ENCODE measurements at places on chromosomes 12 and 14. TPM values are rescaled to one million over a fixed set of nuclear protein-coding genes. Genes with fewer than 3 reads are reported as not detected.

- DNase-seq: no peak
These were observed 106.2 kb downstream of the DAAM1 start for GRCh38 chr14:59294662-59294992.

DNA sequence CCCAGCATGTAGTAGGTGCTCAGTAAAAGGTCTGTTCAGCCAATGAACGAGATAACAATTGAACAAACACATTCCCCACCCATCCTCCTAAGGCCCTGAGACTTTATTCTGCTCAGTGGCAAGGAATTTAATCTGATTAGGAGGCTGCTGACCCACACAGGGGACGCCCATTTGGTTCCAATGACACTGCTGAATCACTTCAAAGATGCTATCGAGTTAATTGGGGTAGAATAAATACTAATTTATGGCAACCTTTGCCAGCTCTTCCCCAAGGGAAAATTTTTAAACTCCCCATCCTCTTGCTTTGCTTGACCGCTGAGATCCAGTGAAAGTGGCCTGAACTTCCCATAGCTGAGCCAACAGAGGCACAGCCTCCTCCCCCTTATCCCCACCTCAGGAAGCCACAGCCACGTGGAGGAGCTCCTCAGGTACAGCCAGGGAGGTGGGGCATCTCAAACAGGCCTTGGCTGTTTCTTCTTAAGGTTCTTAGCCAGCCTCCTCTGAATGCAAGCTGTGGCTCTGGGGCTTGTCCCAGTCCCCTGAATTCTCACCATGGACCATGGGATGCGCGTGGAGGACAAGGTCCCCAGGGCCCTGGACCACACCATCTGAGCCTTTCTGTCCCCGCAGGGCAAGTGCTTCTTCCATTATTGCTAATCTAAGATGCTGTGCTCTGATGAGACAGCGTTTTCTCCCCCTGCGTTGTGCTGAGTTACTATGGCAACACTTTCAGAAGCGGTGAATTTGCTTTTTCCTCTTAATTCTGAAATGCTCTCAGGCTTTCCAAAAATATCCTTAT, 26.7 kb downstream of the C14orf132 start:
- no peak for DNase-seq

DNA sequence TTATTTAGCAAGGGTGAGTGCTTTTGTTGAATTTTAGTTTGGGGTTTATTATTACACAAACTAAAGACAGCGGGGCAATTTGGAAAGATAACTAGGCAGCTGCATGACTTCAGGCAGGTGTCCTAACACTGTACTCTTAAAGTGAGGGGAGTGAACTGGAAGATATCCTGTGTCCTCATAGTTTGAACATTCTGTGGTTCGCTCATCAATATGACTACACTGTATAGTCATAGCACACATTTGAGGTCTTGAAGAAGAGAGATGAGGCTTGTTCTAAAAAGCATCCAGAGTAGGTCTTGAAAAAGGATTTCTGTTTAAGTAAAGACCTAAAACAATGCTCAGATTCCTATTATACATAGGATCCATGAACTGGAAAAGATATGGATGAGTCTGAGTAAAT, 1.7 kb upstream of the MAP3K9 start:
- no peak for DNase-seq

DNA sequence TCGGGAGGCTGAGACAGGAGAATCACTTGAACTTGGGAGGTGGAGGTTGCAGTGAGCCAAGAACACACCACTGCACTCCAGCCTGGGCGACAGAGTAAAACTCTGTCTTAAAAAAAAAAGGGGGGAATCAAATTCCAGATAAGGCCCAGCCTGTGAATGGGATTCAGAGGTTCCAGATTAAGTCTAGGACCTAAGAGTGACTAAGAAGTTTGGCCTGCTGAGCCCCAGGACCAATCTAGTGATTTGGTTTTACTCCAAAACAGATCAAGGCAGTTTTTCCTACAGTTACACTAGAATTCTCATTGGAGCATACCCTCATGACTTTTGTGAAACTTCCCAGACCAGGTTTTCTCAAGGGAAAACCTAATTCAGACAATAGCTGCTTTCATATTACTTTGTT, 22.8 kb downstream of the EXOC5 start:
- DNase-seq: no peak

- DNase-seq: no peak
These were observed 30.3 kb upstream of the BTG1 start for GRCh38 chr12:92175961-92176360.

DNA sequence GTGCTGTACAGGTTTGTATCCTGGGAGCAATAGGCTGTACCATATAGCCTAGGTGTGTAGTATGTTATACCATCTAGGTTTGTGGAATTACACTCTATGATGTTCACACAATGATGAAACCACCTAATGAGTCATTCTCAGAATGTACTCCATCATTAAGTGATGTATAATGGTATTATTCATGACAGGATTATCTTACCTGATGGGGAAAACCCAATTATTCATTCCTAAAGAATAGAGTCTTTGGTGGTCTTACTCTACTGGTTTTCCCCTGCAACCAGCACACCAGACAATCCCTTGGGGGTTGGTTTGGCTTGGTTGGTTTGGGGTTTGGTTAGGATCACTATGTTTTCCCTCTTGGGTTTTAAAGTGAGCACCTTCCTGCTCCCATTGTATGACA, 12.6 kb upstream of the OR10P1 start:
- no peak for DNase-seq

DNA sequence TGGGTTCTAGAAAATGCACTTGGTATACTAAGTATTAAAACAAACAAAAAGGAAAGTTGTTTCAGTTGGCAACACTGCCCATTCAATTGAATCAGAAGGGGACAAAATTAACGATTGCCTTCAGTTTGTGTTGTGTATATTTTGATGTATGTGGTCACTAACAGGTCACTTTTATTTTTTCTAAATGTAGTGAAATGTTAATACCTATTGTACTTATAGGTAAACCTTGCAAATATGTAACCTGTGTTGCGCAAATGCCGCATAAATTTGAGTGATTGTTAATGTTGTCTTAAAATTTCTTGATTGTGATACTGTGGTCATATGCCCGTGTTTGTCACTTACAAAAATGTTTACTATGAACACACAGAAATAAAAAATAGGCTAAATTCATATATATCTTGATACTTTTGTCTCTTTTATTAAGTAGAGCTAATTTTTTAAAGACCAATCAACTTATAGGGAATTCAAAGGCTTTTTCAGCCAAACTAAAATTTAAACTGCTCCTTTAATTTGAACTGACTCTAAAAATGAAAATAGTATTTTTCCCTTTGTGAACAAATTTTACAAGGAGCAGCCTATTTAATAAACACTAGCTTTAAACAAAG, 2.8 kb downstream of the FOXG1 start:
- DNase-seq: no peak

- no peak for DNase-seq
These were observed 193.4 kb downstream of the ERC1 start for GRCh38 chr12:1184402-1184801.

DNA sequence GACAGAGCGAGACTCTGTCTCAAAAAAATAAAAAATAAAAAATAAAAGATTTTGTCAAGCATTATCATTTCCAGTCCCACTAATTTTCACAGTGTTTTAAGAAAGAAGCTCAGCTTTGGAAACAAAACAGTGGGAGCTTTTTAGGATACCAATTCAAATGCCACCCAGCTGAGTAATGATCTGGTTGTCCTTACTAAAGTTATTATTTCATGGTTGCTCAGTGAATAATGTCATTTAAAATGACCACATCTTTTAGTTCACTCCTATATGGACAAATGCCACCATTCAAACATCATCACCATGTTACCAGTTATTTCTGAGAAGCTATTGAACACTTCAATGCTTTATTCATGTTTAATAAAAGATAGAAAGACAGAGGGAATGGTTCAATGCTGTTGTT, 365.0 kb downstream of the CCER1 start:
- DNase-seq: no peak

GRCh38 chr14:89476354-89476896, 59.4 kb upstream of the FOXN3 start:
- no peak for DNase-seq

DNA sequence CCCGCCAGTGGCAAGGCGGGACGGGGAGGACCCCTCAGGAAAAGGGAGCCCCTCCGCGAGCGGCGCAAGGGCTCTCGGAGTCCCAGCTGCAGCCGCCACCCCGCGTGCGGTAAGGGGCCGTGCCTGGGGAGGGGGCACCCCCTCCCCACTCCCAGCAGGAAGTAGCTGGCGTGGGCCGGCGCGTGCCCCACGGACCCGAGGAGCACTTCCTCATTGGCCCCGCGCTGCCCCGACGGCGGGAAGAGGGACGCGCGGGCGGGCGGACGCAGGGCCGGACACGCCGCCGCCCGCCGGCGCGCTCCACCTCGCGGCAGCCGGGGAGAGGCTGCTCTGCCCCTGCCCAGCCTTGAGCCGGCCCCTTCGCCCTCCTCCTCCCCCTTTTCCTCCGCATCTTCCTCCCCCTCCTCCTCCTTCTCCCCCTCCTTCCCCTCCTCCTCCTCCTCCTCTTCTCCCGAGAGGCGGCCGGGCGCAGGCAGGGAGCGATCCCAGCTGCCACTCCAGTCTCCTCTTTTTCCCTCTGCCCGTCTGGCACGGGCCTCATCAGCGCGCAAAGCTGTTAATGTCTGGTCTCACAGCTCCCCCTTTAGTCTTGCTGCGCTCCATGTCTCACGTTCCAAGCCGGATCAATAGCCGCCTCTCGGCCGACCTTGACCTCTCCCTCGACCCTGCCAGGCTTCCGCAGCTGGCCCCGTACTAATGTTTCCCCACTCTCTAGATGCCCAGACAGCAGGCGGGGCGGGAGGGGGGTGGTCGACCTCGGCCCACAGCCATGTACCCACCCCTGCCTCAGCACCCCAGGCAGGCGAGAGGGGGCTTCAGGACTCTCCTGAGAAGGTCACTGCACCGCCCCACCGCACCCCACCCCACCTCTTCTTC, 2.6 kb upstream of the BCL11B start:
- peak; percentile 22 for DNase-seq

GRCh38 chr12:3468329-3468728, 22.7 kb upstream of the PRMT8 start:
- no peak for DNase-seq

DNA sequence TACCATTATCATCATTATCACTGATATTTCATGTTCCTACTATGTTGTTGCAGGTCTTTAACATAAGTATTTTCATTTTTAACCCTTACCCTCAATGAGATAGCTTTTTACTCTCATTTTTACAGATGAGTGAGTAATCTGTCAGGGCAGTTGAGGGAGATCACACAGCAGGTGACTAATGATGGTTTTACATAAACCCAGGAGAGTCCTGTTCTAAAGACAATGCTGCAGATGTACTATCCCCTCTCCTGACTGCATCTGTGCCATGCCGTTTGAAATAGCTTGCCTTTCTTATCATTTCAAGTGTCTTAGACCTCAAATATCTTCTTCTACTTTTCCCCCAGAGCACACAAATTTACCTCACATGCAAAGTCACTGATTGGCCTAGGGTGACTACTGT, 1552.1 kb upstream of the SEL1L start:
- no peak for DNase-seq

DNA sequence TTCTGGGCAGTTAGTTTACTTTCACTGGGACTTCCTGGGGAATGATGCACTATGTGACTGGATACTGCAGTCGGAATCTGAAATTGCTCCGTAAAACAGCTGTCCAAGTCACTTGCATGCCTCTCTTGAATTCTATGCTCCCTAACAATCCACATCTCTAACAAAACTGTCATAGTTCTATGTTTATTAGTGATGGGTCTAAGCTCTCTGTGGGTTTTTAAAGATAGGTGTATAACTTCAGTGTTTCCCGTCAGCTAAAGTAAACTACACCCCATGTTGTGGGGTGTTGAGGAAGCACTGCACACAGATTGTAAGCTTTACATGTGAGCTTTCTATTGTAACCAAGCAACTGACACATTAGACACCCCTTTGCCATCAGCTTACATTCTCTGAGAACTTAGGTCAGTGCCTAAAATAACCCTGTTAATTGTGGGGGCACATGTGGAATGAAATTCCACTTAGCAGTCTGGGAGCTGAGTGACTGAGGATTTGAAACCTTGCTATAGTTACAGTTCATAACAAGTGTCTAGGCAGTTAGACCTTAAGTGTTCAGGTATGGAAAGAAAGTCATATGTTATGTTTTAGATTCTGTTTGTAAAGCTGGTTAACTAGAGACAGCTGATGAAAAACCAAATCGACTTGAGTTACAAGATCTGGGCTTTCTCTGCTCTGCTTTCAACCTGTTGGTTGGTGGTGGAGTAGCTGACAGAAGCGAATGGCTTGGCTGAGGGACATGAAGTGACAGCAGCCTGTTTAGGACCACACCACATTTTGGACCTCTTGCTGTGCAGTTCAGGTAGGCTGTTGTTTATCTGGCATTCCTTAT, 165.7 kb downstream of the AKAP6 start:
- DNase-seq: no peak

- DNase-seq: no peak
These were observed 229.9 kb downstream of the SNAPC1 start for GRCh38 chr14:61992139-61992538.

DNA sequence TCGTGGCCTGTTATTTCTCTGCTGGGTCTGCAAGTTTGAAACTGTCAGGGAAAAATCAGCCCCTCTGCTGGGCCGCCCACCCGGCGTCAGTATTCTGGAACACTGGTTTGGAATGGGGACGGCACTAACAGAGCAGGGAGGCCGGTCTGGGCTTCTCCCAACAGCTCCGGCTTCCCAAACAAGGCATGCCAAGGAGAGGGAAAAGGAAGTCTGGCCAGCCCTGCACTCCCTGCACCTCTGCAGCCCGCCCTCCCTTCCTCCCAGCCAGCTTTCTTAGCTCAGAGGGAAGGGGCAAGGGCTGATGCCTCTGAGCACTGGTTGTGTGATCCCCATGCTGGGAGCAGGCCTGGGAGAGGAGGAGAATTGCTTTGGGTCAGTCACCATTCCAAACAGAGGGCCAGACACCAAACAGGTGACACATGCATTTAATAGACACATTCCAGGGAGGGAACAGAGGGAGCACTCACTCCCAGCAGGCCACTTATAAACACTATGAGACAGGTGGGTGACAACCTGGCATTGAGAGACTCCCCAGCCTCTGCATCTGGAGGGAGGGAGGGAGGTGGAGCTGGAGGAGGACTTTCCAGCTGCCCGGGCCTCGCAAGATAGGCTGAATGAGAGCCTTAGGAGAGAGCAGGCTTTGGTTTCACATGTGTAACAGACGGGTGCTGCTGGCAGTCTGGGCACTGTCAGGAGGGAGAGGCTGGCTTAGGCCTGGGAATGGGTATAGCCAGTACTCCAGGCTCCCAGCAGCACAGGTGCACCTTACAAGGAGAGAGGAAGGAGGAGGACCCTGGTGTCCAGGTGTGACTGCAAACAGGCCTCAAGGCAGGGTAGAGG, 10.3 kb downstream of the KRT75 start:
- DNase-seq: no peak

GRCh38 chr14:98959410-98959809, 312.6 kb downstream of the BCL11B start:
- DNase-seq: no peak

The GALNT16 gene
- 9.6 TPM for total RNA-seq

The NR1H4 gene
- total RNA-seq: not detected

The KCNC2 gene
- total RNA-seq: 0.30 TPM

The TMEM233 gene
- total RNA-seq: 0.21 TPM

The OAS2 gene
- total RNA-seq: 28.4 TPM

The SLC4A8 gene
- total RNA-seq: 1.9 TPM

The GPR135 gene
- total RNA-seq: 11.7 TPM

The NOVA1 gene
- 59.7 TPM for total RNA-seq

The PLEKHG7 gene
- 2.8 TPM for total RNA-seq

The RBMS2 gene
- total RNA-seq: 22.8 TPM

The PLA2G1B gene
- total RNA-seq: not detected

The GDF3 gene
- total RNA-seq: not detected

The BEST3 gene
- total RNA-seq: not detected

The SLCO1B1 gene
- not detected for total RNA-seq

The KERA gene
- not detected for total RNA-seq

The NFYB gene
- total RNA-seq: 61.4 TPM

The EML5 gene
- 0.60 TPM for total RNA-seq

The TRPV4 gene
- total RNA-seq: 0.44 TPM

The CD69 gene
- 4.2 TPM for total RNA-seq

All from tibial nerve (tissue), 4 donors.